Right forelimb (tissue), 1 donor: ENCODE measurements at places on chromosomes 13 and 19.

GRCh38 chr19:29259153-29259552 is 46.2 kb upstream of the UQCRFS1 start:
- no peak for DNase-seq

GRCh38 chr13:65468628-65469027 is 1761.5 kb downstream of the PCDH9 start:
- no peak for DNase-seq

DNA sequence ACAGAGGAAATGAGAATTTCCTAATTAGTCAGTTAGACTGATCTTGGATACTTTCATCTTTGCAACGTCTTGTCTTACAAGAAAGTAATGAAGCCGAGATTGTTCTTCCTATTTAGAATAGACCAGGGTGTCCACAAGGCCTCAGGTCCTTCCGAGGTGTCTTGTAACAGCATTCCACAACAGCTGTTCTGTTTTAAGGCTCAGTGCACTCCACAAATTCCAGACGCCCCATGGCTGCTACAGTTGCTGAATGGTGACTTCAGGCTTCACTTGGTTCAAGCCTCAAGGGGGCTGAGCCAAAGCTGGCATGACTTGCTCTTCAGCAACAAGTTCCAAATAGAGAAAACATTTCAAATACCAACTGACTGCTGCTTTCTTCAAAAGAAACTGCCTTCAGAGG is 143.4 kb downstream of the SHISA2 start:
- DNase-seq, result no peak

GRCh38 chr19:2208975-2209374 is 27.2 kb downstream of the PLEKHJ1 start:
- no peak for DNase-seq

DNA sequence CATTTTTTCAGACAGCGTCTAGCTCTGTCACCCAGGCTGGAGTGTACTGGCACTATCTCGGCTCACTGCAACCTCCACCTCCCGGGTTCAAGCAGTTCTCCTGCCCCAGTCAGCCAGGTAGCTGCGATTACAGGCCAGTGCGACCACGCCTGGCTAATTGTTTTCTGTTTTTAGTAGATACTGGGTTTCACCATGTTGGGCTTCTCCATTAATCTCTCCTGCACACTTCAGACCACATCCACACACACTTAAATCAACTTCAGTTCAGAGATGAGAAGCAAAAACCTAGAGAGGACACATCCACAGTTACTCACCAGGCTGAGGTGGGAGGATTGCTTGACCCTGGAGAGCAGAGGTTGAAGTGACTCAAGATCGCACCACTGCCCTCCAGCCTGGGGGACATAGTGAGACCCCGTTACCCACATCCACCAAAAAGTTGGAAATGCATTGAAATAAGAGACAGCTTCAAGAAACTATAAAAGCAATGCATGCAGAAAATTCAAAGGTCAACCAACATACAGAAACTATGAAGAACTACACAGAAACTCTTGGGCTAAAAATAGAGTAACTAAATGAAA is 42.3 kb downstream of the ZNF611 start:
- DNase-seq, result no peak

DNA sequence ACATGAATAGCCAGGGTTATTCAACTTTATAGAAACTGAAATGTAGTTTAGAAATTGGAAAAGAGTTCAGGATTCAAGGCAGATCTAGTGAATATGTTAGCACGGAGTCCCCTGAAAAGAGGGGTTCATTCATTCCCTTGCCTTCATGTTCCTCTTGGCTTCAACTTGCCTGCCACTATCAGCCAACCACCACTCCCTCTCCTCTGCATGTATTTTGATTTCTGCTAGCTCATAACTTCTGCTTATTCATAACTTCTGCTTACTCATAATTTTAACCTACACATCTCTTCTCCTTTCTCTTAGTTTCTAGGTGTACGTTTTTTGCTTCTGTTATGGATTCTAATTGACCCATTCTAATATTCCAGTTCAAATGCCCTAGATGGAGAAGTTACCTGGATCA is 5.5 kb upstream of the SERTM1 start:
- DNase-seq, result no peak

DNA sequence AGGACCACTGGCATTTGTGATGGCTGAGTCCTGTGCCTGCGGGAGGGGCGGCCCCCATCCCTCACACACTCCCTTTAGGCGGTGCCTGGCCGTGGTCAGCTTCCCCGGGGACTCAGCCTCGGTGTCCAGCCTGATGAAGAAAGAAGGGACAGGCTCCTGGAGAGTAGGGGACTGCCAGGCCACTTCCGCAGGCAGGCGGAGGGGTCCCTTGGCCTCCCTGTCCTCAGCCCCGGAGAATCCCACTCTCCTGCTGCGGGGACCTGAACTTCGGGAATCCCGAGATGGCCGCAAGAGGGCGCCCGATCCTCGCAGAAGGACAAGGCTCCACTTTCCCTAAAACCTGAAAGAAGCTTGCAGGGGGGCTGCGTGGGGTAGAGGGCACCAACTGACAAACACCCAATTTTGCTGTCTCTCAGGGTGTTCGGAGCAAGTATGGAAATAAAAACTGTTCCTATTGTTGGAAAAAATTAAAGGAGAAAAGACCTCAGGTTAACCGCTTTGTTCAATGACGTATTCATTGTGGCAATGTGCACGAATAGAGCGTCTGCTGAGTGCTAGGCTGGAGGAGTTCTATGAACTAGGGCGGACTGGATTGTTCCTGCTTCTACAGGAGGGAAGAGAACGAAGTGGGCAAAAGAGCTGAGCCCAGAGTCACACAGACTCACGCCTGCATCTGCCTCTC is 297.3 kb downstream of the ZNF536 start:
- peak; percentile 81 for DNase-seq

DNA sequence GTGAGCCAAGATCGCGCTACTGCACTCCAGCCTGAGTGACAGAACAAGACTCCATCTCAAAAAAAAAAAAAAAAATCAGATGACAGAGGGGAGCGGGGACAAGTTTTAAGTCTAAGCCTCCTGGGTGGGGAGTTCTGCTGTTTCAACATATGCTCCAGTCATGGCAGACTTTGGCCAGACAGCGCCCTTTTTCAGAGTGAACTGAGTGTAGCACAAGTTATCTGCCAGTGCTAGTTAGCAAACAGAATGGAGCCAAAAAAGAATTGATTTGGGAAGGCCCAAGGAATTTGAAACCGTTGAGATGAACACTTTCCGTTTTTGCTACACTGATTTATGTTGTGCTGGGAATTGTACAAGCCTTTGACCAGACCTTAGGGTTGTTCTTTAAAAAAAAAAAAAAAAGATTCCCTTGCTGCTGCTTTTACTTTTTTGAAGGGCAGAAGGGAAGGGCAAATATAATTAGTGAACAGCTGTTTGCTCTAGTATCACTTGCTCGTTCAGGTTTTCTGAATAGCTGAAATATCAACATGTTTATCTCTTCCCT is 5.7 kb downstream of the ACTN4 start:
- DNase-seq, result no peak

DNA sequence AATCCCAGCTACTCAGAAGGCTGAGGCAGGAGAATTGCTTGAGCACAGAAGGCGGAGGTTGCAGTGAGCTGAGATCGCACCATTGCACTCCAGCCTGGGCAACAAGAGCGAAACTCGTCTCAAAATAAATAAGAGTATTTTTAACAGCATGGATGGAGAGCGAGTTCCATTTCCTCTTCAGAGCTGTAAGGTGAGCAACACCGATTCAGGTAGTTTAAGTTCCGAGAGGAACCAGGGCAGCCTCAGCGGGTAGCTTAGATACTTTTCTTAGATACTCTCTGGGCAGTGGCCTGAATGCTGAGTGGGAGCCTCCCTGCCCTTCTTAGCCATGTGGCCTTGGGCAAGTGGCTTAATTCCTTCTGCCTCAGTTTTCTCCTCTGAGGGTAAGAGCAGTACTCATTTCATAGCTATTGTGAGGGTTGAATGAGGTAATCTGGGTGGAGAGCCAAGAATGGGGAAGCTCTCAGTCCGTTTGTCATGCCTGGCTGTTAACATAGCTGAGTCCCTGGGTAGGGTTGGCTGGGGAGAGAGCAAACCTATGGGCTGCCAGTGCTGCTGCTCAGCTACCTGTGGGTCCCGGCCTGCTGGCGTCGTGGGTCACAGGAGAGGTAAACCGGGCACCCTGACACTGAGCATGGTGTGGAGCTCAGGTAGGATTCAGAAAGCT is 4.1 kb downstream of the ATP11A start:
- DNase-seq, result peak; percentile 40

DNA sequence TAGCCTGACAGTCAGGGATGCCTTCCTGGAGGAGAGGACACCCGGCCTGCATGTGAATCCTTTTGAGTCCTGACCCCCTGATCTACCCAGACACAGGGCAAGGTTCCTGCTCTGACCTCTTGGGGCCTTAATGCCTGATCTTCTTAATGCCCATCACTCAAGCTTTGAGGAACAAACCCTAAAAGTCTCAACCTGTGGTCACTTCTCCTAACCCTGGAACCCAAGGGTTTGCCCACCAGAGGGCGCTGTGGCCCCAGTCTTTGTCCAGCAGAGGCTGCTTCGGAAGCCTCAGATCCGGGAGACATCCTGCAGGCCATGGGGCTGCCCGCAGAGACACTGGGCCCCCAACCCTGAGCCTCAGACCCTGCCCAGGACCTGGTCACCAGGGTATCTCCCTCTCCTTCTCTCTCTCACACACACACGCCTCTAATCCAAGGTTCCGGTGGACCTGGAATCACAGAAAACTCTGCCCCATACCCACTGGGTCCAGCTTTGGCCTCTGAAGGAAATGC is 9.8 kb upstream of the DPF1 start:
- peak; percentile 84 for DNase-seq

DNA sequence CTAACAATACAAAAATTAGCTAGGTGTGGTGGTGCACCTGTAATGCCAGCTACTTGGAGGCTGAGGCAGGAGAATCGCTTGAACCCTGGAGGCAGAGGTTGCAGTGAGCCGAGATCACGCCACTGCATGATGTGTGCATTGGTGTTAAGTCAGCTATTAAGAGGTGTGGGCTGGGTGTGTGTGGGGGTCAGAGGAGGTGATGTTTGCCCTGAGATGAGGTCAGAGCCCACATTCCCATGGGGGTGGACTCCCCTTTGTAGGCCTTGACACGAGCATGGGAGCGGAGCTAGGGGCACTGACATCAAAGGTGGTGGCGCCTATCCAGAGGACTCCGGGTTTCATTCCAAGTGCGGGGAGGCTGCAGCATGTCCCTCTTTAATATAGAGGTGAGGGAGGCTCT is 34.6 kb upstream of the LDLR start:
- no peak for DNase-seq

GRCh38 chr19:57083711-57084110 is 36.1 kb upstream of the USP29 start:
- DNase-seq, result no peak

- DNase-seq, result no peak
Observed at GRCh38 chr13:75806117-75806516, 170.0 kb downstream of the LMO7 start.
